H7 (cell line): ENCODE measurements at places on chromosomes 5 and 9. TPM values are rescaled to one million over a fixed set of nuclear protein-coding genes. Genes with fewer than 3 reads are reported as not detected.

GRCh38 chr9:22228542-22228941 lies 218.1 kb upstream of the DMRTA1 start:
- no peak for DNase-seq

DNA sequence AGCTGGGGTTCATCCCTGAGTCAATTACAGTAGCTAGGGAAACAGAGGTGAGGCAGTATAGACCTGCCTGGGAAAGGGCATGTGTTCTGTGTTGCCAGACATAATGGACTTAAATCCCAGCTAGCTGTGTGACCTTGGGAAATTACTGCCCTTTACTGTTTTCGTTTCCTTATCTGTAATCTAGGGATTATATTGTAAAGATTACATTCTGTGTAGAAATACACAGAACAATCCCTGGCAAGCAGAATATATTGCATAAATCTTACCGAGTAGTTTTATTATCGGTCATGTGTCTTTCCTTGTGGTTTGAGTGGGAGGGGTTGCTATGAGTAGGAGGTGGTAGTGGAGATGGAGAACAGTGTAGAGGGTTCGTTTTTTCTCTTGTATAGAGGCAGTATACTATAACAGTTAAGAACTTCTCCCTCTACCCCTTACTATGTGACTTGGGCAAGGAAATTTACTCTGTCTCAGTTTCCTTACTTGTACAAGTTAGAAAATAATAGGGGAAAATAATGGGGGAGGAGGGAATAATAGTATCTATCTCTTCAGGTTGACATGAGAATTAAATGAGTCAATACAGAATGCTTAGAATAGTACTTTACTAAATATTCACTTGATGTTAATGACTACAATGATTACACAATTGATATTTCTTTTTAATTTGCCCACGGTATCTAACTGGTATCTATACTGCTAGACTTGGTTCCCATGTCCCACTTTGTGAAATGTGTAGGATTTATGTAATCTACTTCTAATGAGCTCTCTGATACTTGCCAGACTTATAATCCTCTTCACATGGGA lies 7.1 kb upstream of the DMXL1 start:
- DNase-seq = no peak

GRCh38 chr9:224026-224425 lies 9.4 kb downstream of the DOCK8 start:
- DNase-seq = no peak

NMUR2 gene
- not detected in 2 replicates for total RNA-seq

ZNF189 gene
- total RNA-seq = 9.9 and 13.2 TPM in 2 replicates

MZB1 gene
- 0.18 TPM in 1 of 2 replicates, not detected in the other for total RNA-seq

LCN9 gene
- total RNA-seq = 0.44 TPM in 1 of 2 replicates, not detected in the other

DNA sequence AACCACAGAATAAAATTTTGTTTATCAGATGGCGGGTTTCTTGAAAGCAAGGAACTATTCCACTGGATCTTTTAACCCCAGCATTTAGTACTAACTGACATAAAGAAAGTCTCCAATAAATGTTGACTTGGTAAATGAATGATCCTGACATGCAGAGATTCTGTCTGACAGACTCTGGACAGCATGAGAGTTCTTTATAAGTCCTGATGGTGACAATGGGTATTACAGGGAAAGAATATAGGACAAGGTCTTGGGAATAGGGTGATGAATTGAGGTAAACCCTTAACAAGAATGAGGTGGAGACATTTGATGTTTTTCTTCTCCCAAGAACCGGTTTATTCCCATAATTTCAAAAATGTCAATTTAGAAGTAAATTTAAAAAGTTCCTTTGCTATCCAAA lies 453.9 kb downstream of the TUSC1 start:
- no peak for DNase-seq

- DNase-seq = no peak
Measured at GRCh38 chr9:122212473-122213004, 16.2 kb downstream of the LHX6 start.

- DNase-seq = peak; percentile 76
Measured at GRCh38 chr9:95726756-95727155, 148.7 kb upstream of the ERCC6L2 start.

GRCh38 chr9:92738661-92739081 lies 26.0 kb downstream of the BICD2 start:
- DNase-seq = no peak

DNA sequence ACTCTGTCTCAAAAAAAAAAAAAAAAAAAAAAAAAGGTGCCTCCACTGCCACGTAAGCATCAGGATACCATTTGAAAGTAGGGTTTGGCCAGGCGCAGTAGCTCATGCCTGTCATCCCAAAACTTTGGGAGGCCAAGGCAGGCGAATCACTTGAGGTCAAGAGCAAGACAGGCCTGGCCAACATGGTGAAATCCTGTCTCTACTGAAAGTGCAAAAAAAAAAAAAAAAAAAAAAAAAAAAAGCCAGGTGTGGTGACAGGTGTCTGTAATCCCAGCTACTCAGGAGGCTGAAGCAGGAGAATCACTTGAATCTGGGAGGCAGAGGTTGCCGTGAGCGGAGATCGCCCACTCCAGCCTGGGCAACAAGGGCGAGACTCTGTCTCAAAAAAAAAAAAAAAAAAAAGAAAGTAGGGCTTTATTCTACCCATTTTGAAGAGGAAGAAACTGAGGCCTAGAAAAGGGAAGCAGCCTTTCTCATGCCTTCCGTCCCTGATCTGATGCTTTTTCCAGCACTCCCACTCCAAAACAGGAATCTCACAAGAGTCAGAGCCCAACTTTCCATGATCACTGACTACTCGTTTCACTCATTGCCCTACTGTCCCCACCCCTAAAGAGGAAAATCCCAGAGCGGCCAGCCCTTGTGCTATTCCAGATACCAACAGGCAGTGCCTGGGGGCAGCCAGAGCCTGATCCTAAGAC lies 16.3 kb upstream of the CCIN start:
- peak; percentile 14 for DNase-seq
